ENCODE measurements at places on chromosomes 4 and X.

DNA sequence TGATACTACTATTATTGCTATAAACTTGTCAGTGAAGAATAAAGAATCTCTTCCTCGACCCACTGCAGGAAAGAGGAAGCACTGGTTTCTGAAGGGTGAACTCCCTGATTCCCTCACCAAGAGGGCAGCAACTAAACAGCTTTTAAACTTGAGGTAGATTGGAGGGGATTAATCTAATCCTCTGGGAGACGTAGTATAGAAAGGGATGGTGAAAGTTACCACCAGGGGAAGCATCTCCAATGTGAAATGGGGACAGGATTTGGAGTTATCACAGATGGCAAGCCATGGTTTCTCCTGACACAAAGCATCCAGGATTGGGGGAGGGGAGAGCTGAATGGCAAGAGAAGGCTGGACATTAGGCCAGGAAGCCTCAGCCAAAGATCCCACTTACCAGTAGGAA lies 62.7 kb upstream of the PTPN13 start:
- no peak for DNase-seq

- no peak for DNase-seq
These were observed 55.0 kb downstream of the SYTL5 start for GRCh38 chrX:38061335-38061734.

DNA sequence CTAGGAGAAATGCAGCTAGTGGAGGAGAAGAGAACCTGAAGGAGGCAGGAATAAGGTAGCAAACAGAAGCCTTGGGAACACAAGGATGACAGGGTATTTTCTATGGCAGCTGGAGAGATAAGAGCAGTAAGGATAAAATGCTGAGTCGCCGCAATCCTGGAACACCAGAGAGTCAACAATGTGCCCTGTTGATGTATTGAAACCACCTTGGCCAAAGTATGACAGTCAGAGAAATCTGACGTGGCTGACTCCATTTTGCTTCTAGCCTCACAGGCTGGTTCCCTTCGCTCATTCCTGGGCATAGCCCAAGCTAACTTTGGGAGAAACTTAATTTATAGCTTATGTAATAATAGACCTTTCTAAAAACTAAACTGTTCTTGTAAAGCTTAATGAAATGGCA lies 56.6 kb upstream of the C4orf54 start:
- no peak for DNase-seq

DNA sequence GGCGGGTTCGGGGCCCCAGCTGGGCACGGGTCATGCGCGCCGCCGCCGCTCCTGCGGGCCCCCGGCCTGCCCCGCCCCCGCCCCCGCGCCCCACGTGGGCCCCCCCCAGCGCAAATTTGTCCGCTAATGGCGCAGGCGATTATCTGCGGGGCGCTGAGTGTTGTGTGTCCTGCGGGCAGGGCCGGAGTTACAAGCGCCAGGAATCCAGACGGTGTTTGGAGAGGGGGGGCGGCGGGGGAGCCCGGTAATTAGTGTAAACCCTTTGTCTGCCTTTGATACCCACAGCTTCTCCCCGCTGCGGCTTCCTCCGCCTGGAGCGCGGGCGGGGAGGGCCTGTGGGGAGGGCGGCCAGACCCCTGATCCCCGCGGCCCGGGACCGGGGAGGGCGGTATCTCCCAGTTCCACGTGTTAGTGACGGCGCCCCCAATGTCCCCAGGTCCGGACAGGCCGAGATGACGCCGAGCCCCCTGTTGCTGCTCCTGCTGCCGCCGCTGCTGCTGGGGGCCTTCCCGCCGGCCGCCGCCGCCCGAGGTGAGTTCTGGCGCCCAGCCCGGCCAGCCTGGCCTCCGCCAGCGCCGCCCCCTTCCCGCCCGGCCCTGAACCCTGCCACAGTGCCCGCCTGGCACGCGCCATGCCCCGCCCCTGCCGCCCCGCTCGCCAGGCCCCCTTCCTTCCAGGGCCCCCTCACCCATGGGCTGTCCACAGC lies 761 bp downstream of the FGFRL1 start:
- DNase-seq: no peak

GRCh38 chr4:145044341-145044740 lies 53.7 kb downstream of the ANAPC10 start:
- no peak for DNase-seq

DNA sequence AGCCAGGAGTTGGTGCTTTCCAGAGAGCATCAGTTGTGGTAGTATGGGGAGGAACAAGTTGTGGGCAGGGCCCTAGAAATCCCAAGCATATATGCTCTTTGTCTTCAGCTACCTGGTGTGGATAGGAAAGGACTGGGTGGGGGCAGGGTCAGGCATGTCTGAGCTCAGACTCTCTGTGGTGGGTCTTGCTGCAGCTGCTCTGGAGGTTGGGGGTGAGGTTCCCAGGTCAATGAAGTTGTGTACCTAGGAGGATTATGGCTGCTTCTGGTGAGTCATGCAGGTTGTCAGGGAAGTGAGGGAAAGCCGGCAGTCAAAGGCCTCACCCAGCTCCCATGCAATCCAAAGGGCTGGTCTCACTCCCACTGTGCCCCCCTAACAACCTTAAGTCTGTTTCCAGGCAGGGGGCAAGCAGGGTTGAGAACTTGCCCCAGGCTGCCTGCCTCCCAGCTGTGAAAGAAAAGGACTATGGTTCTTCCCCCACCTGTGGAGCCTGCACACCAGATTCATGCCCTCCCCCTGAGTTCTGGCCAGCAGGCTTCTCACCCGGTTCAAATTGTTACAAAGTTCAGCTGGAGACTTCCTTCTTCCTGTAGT lies 30.4 kb upstream of the QRFPR start:
- DNase-seq: no peak
